HEK293T (cell line): ENCODE measurements at places on chromosomes 6 and 20.
A peak's percentile ranks its signal among the peaks of the same experiment; 100 is the strongest.

- DNase-seq, result no peak
Observed at GRCh38 chr6:121506761-121507754, 71.6 kb downstream of the GJA1 start.

DNA sequence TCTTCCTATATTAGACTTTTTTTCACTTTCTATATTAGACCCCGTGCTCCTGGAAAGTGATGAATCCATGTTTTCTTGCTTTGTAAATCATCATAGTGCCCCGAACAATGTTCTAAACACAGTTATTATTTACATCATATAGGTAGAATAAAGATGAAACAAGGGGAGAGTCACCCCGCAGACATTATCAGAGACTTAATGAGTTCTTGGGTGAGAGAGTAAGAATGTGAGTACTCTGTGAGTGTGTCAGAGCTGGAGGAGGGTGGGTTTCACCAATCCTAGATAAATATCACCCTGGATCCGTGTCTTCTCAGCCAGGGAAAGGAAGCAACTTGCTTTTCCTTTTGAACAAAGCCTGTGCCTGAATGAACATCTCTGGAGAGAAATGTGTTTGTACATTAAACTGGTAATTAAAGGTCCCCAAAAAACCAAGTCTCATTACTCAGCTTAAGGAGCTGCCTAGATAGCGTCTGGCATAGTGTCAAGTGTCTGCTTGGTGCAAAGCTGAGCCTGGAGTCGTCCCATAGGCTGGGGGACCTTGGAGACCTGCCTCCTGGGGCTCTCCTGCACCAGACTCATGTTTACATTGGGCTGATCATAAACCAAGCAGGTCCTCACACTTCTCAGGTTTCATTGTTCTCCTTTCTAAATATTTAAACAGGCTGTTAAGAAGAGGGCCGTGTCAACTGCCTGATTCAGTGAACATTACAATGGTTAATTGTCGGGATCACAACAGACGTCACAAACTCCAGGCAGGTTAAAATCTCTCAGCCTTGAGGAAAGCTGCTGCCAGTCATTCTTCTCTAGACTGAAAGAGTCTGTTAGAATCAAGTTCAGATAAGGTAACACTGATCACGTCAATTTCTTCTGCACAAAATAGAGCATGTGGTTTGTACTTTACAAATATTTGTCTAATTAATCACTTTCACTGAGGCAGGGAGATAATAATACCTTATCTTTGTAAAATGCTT lies 179.7 kb upstream of the MYLIP start:
- DNase-seq, result peak; percentile 73

DNA sequence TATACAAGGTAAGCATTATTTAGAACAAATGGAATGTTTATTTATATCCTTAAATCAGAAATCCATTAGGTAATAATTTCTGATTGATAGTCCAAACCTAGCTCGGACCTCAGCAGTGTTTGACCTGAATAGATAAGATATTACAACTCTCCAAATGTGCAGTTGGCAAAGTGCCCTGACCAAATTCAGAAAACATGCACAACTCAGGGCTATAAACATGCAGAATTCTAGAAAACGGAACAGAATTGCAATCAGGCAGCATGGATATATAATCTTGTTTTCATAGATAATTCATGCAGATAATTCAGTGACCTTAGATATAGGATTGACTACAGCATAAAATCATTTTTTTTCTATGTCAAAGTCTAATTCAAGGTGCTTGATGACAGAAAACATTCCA lies 626.6 kb upstream of the CITED2 start:
- no peak for DNase-seq

GRCh38 chr6:166769648-166770047 lies 142.6 kb upstream of the RPS6KA2 start:
- DNase-seq, result no peak

- DNase-seq, result no peak
Observed at GRCh38 chr6:91482498-91482897, 895.6 kb upstream of the MAP3K7 start.

DNA sequence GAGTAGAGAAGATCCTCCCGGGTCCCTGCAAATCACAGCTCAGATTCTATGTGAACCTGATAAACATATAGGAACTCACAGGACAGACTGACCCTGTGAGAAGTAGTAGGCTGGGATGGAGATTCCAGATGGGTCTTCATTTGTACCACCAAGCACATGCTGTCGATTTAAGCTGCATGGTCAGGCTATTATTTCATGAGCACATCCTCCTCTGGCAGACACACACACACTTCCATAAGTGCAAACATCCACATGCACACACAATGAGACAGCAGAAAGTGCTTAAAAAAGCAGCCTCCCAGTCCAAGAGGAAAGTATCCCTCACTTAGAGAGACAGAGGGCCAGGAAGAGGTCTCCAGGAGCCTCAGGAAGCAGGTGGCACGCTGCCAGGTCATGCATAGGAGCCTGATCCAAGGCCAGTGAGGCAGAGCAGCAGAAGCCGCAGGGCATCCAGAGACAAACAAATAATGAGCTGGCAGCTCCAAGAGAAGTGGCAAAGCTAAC lies 131.8 kb downstream of the UNC5CL start:
- DNase-seq, result no peak

- no peak for DNase-seq
Observed at GRCh38 chr20:47352332-47353238, 3.9 kb downstream of the ZMYND8 start.

DNA sequence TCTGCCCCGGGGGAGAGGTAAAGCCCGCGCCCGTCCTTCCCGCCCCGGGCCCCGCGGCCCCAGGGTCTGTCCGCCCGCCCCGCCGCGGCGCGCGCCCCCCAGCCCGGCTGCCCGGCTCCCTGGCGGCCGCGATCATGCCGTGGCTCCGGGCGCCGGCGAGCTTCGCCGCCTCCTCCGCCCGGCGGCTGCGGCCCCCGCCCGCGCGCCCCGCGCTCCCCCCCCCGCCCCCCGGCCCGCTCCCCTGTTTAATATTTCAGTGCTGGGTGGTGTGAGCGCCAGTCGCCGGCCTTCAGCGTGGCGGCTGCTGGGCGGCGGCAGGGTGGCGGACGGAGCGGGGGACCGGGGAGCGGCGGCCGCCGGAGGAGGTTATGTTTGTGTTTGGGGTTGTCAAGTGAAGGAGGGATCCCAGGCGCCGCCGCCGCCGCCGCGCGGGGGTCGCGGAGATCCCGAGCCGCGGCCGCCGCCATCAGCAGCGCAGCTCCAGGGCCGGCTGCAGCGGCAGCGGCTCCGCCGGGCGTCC lies at the start of gene HIVEP1:
TSS of gene HIVEP1 (plus strand) at position 275 of the 520 bp plus-strand sequence. CDS start 3,317 bp downstream, outside the sequence.
- DNase-seq, result peak; percentile 23

GRCh38 chr20:23652371-23652770 lies 14.6 kb upstream of the CST3 start:
- no peak for DNase-seq

DNA sequence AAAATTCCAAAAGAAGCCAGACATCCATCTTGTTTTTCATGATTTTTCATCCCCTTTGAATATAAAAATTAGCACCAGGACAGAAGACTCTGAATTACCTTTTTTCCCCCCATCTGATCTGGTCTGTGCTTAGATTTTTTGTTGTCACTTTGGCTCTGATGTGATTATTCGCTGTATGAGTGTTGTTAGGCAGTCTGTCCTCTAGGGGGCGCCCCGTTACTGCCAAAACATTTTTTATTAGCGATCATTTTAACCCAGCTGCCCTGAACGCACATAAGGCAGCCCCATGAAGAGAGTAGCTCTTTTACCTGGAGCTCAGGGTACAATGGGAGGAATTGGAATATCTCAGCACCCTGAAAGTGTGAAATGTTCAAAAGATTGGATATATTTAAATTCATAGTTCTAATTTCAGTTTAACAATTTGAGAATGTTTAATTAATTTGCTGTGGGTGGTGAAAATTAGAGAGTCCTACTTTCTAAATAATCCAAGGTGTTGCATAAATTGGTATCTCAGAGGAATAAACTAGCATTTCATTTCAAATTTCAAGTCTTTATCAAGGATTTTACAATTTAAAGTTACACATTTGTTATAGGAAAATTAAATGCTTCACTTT lies 60.8 kb downstream of the PRPH2 start:
- peak; percentile 76 for DNase-seq

- DNase-seq, result no peak
Observed at GRCh38 chr6:17224056-17224455, 57.1 kb upstream of the RBM24 start.

GRCh38 chr20:57509665-57510237 lies 15.2 kb downstream of the CTCFL start:
- DNase-seq, result peak; percentile 46

DNA sequence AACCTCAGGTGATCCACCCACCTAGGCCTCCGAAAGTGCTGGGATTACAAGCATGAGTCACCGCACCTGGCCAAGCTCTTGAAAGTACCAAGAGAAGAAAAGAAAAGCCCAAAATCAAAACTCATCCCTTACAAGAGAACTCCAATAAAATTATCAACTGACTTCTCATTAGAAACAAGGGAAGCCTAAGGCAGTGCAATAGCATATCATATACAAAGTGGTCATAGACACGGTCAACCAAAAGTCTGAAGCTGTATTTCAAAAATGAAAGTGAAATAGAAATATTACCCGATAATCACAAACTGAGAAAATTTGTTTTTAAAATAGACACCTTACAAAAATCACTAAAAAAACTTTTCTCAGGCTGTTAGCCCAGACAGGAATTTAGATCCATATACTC lies 1321.1 kb upstream of the GJE1 start:
- DNase-seq, result no peak

GRCh38 chr6:142551274-142551811 lies 249.5 kb downstream of the ADGRG6 start:
- DNase-seq, result no peak

- no peak for DNase-seq
Observed at GRCh38 chr6:87184762-87185250, 29.4 kb downstream of the ZNF292 start.

DNA sequence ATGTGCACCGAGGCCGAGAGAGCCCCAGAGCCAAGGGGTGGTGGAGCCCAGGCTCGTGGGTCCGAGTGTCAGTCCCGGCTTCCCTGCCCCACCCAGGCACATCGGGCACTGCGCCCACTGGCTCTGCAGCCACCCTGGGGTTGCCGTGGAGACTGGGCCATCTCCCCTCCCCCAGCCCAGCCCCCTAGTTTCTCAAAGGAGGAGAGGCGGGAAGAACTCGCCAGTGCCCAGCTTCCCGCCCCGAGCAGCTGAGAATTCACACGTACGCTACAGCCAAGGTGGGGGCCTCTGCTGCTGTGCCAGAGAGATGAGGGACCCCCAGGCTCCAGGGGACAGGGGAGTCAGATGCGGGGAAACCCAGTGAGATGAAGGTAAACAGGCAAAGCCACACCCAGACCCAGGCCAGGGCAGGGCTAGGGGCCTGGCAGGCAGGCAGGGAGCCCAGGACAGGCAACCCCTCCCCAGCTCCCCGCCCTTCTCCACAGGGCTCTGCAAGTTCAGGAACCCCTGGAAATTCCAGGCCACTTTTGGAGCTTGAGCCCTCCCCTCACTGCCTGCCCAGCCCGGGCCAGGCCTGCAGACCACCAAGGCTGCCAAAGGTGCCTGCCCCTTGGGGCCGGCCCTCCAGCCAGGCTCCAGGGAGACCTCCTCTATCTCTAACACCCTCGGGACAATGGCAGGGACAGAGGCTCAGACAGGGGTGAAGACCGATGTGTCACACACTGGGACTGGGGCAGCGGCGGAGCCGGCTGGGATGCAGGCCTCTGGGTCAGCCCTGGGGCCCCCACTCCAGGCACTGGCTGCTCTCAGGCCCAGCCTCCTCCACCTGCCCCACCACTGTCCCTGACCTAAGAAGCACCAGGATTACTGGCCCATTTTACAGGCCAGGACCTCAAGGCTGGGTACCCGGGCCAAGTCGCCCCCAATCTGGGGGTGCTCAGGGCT lies 6.0 kb downstream of the LAMA5 start:
- DNase-seq, result no peak
